Activated CD8-positive, alpha-beta memory T cell treated with anti-CD3 and anti-CD28 coated beads for 1 hour (primary cell): ENCODE measurements at places on chromosomes 7 and 10.

GRCh38 chr7:141354251-141354650 is 197.0 kb upstream of the AGK start:
- no peak for DNase-seq

- no peak for DNase-seq
These were observed 33.1 kb downstream of the NACAD start for GRCh38 chr7:45055594-45056219.

DNA sequence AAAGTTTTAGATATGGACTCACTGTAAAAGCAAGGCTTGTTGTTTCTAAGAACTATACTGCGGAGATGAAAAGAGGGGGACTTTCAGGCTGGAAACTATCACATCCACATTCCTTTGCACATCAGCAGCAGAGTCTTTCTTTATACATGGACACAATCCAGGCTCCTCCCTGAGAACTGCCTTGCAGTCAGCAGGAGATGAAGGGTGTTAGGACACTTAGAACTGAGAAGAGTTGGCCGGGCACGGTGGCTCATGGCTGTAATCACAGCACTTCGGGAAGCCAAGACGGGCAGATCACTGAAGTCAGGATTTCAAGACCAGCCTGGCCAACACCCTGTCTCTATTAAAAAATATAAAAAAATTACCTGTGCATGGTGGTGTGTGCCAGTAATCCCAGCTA is 9.7 kb upstream of the GARS1 start:
- no peak for DNase-seq

GRCh38 chr10:124640538-124641231 is 103.5 kb downstream of the FAM53B start:
- DNase-seq: no peak

DNA sequence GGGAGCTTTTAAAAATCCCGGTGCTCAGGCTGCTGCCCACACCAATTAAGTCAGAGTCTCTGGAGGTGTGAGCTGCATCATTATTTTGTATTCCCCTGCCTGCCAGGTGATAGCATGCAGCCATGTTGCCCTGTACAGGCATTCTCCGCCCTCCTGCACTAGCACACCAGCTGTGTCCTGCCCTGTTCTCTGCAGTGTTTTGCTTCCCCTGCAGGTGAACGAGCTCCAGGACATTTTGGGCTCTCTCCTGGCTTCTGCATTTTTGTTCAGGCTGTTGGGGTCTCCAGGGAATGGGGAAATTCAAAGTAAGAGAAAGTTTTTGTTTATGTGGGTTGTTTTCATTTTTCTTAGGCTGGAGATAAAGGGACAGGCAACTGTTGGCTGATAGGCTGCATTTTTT is 271.0 kb upstream of the COBL start:
- DNase-seq: no peak

DNA sequence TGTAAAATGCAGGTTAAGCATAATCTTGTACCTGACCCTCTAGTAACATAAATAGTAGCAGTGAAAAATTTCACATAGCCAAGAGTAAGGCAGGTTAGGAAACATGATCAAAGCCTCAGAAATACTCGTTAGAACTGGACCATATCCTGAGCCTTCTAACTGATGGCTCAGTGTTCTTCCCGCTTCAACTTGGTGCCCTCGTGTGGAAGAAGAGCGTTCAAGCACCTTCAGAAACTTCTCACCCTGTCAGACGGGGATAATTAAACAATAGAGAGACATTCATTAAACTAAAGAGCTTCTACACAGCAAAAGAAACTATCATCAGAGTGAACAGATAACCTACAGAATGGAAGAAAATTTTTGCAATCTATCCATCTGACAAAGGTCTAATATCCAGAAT is 124.5 kb downstream of the MYOF start:
- no peak for DNase-seq

GRCh38 chr10:130485958-130486895 is 350.0 kb downstream of the GLRX3 start:
- DNase-seq: no peak

DNA sequence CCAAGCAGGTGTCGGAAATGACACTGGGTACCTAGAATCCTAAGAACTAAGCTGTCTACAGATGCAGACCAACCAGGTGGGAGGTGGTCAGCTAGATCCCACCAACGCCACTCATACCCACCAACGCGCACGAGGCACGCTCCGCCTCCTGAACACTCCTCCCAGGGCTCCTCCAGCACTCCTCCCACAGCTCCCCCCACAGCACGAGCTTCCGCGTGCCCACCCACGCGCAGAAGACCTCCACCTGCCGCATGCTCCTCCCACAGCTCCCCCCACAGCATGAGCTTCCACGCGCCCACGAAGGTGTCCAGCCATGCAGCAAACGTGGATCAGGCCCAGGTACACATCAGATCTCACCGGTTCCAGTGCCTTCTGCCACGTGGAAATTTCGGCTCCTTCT is 196.0 kb downstream of the MAD1L1 start:
- DNase-seq: no peak
